ENCODE measurements at places on chromosomes 7 and 10.

DNA sequence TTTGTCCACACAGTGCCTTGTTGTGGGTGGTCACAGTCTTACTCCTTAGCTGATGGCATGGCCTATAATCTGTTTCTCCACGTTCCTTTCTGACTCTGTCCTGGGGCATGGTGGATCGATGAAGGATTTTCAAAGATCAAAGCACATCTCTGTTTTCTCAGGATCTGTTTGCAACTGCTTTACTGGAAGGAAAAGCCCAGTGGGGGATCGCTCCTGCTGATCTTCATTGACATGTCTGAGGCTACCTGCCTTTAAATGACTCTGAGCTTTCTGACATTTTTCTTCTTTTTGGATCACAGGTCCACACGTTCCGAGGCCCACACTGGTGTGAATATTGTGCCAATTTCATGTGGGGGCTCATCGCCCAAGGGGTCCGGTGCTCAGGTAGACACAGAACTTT is 68.0 kb upstream of the PRR15 start:
- no peak for DNase-seq

GRCh38 chr7:99000904-99001465 is 122.7 kb downstream of the TRRAP start:
- DNase-seq: no peak

- no peak for DNase-seq
These were observed 99.2 kb upstream of the LYZL2 start for GRCh38 chr10:30728766-30729165.

- no peak for DNase-seq
These were observed 25.3 kb upstream of the CUX1 start for GRCh38 chr7:101792051-101792681.

DNA sequence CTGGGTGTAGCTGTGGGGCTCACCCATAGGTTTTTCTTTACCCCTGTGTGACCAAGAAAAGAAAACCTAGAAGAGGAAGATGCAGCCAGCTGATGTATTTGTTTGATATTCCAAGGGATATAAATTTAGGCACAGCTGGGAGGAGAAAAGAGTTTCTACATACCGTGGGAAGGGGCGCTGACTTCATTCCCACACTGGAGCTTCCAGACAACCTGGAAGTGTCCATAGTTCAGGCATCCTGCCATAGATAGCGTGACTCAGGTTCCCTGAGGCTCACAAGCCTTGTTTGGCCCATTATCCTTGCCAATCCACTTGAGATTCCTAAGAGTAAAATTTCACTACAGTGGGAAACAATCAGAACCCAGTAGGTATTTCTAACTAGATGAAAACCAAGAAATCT is 371.7 kb upstream of the NRP1 start:
- no peak for DNase-seq

DNA sequence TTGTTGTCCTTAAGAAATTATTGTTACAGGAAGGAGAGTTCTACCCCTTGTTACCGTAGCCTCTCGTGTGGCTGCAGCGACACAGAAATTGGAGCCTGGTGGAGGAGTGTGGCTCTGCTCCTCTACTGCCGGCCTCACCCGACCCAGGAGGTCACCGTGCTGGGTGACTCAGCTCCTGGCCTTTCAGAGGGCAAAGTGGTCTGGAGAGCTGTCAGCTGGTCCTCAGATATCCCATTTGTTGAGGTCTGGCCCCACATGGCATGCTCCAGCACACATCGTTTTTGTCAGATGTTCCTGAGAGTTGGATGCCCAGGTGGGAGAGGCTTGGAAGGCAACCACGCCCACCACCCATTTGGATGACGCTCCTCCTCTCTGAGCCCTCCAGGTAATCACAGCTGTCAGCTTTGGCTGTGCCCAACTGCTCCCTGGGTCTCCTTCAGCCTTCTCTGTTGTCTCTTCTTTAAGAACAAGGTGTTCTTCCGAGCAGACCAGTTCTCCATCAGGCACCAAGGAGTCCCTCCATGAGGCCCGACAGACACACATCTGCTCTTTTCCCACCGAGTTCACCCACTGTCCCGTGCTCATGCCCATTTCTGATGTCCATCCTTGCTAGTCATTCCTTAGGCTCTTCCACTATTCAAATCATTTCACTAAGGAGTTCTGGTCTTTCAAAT is 80.3 kb downstream of the RAMP3 start:
- no peak for DNase-seq

Measured in CD14-positive monocyte (primary cell).